Activated naive CD4-positive, alpha-beta T cell treated with anti-CD3 and anti-CD28 coated beads, Interleukin-2, amount 50 U/mL, for 16 hours (primary cell): ENCODE measurements at places on chromosomes 5 and 9.

GRCh38 chr9:83623679-83624076 lies 735 bp downstream of the IDNK start:
- no peak for DNase-seq

GRCh38 chr9:132487351-132487791 lies 77.4 kb downstream of the CFAP77 start:
- DNase-seq, result no peak

- DNase-seq, result no peak
Measured at GRCh38 chr9:114732823-114733222, 50.8 kb upstream of the TEX48 start.

- no peak for DNase-seq
Measured at GRCh38 chr5:167402671-167403070, 888.8 kb upstream of the WWC1 start.

DNA sequence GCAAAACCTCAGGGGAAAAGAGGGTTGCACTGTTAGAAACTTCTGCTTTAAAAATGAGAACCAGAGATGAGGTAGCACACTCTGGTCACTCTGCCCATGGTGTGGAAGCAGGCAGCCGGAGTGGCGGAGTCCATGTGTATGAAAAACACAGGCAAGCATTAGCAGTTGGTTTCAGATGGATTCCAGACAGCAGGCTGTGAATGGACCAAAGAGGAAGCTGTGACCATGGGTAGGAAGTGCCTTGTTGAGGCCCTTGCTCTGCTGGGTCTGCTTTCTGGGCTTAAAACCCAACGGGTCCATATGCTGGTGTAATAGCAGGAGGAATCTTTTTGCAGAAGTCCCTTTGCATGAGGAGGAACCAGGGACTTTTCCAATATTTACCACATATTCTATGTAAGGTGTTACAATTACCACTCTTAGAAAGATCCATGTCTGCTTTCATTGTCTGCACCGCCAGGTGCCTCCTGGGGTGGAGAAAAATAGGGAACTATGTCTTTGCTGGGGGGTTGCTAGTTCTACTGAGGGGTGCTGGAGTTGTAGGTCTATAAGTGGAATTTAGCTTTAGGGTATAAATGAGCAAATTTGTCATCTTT lies 77.0 kb downstream of the ANKRD55 start:
- no peak for DNase-seq
